ENCODE measurements at places on chromosomes 6 and 20.

- peak; percentile 1 for DNase-seq
These were observed 271.4 kb downstream of the ALDH8A1 start for GRCh38 chr6:134678436-134678889.

GRCh38 chr6:11235062-11235461, 2.6 kb upstream of the NEDD9 start:
- DNase-seq: no peak

DNA sequence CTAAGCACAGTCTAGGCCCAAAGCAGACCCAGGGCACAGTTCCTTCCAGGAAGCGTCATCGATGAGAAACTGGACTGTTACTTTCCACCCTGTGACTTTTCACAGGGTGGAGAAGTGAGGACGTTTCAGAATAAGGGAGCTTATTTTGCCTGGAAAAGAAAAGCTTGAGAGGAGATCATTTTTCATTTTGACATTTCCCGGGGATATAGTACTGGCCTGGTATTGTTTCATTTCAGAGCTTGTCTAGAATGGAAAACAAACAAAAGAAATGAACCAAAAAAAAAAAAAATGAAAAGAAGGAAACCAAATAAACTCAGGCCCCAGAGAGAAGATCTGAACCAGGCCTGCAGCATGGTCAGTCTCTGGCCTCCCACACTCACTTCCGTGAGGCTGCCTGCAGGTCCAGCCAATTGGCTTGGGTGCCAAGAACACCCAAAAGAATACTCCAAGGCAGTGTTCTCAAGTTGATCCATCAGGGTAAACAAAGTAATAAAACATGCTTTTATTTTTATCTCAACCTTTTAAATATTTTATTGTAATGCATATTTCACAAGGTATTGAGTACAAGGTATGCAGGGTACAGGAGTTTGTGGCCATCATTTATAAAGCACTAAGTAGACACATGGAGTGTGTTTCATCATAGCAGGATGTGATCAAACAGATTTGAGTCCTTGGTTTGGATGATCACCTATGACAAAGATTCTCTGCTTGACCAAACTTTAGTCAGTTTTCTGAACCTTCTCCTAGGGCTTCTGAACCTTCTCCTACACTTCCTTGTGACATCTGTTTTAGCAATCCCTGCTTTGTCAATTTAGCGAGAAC, 176.9 kb upstream of the GGTLC1 start:
- DNase-seq: peak; percentile 57

- no peak for DNase-seq
These were observed 1.8 kb downstream of the TPD52L1 start for GRCh38 chr6:125155344-125155743.

- DNase-seq: peak; percentile 35
These were observed 29.3 kb upstream of the EMILIN3 start for GRCh38 chr20:41395667-41396664.

- DNase-seq: peak; percentile 34
These were observed 1.7 kb downstream of the LOC128125822 start for GRCh38 chr6:63573899-63574553.

- DNase-seq: no peak
These were observed 81.3 kb upstream of the ASCC3 start for GRCh38 chr6:100962466-100962865.

- DNase-seq: no peak
These were observed 183.2 kb downstream of the SIM1 start for GRCh38 chr6:100281471-100281901.

GRCh38 chr20:20410678-20411077, 42.8 kb downstream of the INSM1 start:
- DNase-seq: peak; percentile 92

DNA sequence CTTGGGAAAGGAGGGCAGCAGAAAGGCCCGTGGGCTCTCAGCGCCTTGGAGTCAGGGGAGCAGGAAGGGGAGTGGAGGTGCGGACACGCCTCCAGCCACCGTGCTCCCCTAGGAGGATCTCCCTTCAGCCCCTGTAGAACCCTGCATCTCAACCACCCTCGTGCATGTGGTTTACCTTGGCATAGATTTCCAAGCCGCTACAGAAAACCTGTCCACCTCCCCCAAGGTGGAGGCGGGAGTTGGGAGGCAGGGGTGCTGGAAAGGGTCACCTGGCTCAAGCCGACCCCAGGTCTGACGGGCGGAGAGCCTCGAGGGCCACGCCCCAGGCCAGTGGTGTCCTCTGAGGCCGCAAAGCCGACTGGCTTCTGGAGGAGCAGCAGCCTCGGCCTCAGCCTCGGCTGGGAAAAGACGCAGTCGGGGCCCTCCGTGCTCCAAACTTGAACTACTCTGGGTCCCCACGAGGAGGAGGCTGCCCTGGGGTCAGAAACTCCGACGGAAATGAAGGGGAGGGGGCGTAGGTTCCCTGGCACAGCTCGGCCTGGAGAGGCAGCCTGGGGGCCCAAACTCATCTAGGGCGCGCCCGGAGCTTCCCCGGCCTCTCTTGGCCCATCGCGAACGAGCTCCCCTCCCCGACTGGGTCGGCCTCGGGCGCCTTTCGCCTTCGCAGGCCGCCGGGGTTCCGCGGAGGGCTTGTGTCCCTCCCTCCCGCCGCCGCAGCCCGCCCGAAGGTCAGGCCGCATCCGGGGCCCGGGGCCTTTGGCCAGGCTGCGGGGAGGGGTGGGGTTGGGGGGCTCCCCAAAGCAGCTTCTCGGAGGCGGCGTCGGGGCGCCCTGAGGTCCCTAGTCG, 6.3 kb upstream of the FOXF2 start:
- no peak for DNase-seq

DNA sequence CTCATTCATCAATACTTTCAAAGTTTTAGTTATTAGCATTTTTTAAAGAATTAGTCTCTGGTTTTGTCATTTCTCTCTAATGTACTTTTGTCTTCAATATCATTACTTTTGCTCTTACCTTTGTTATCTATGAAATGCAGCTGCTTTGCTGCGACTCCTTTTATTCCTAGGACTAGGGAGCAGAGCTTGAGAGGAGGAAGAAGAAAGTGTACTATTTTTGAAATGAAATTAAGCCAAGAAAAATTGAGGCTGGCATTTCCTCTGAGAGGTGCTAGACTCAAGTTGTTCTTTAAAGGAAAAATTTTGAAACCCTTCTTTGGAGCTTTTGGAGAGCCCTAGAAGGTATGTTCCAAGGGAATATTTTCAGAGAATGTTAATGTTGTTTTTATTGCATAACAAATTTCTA, 48.3 kb upstream of the MRAP2 start:
- no peak for DNase-seq

DNA sequence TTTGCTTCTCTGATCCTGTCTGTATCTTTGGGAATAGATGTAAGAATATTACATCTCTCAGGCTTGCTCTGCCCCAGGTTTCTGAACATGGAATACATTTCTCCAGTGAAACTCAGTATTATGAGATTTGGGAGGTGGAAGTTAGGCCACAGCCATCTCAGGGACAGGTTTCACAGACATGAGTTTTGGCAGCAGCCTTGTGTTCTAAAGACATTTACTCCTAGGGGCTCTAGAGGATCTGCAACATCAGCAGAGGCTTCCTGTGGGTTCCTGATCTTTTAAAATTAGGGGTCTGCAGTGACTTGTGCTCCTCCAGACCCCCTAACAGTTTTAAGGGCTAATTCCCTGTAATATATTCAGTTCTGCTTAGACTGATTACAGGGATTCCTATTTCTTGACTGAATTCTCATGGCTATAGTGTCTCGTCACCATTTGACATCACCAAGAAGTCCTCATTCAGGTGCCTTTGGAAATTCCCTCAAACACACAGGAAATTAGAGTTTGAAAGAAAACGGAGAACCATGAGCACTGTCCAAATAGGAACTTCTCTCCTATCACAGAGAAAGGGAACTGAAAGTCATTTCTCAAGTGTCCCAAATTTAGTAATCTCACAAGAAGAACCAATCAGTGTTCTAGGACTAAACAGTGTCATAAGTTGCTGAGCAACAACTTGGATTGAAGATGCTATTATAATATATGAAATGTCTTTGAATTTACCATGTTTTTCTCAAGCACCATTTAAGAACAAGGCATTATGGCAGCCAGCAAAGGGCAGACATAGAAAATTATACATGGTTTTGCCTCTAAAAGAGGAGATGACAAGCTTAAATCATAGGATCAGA, 2.5 kb upstream of the HLA-DRA start:
- no peak for DNase-seq

DNA sequence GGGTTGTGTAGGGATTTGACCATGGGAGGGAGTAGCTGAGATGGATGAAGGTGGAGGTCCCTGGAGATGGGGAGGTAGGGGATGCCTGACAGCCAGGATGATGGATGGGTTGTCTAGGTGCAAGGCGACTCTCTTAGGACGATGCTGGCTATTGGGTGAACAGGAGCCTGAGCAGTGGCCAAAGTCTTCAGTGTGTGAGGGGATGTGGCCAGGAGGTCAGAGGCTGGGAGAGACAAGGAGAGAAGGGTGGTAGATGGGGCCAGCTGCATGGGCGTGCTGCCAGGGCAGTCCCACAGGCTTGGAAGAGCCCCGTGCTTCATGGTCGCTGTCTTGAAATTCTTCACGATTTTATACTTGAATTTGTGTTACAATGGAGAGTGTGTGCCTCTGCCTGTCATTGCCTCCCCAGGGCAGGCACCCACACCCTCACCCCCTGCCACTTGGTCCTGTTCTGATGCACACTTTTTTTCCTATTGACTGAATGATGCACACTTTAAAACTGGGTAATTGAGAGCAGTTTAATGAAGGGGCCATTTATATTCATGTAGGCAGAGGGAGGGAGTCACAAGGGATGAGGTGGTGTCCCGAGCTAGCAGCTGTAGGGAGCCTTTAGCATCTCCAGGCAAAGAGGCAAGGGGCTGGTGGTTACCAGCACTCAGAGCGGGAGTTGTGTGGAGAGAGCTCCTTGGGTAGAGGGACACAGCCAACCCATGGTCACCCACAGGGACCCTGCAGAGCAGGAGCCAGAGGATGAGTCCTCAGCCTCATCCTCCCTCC, 120.7 kb downstream of the DHX35 start:
- DNase-seq: no peak

- no peak for DNase-seq
These were observed 9.0 kb upstream of the PLCB4 start for GRCh38 chr20:9059931-9060330.

DNA sequence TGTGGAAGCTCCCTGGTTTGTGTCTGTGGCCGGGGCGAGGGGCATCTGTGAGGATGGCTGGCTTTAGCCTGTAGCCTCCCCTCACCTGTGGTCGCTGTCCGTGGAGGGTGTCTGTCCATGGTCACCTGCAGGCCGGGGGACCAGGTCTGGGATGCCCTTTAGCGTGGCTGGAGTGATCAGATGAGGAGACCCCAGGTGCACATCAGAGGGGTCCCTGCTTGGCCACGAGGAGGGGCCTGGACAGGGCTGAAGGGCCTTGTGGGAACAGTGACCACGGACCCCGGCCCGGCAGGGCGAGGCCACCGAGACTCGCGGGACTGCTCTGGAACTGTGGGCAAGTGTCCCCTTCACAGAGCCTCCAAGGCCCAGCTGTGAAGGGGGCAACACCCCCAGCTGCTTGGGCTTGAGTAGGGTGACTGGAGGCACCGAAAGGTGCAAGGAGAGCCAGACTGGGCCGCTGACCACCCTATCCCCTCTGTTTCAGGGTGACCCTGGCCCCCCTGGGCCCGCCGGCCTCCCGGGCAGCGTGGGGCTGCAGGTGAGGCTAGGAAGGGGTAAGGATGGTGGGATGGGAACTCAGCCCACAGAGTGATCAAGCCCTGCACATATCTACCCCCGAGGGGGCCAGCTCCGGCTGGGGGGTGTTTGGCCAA, 8.6 kb downstream of the COL9A3 start:
- DNase-seq: no peak

DNA sequence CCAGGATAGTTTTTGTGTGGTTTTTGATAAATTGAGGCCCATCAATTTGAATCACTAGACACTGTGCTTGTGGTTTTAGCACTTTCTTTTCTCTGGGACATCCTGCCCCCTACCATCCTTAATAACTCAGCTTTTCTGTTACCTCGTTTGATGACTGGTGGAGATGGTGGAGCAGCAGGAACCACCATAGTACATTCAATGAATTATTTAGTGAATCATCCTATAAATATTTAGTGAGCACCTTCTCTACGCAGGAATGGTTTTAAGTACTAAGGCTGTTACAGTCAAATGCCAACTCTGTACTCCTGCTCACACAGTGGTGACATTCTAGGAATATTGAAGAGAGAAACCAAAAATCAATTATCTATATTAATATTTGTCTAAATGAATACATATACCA, 585.2 kb downstream of the HAO1 start:
- DNase-seq: no peak

GRCh38 chr20:63529861-63530787, 7.1 kb downstream of the PTK6 start:
- DNase-seq: no peak

Data from NCI-H2171 (cell line).